ENCODE measurements at places on chromosomes 3 and 15.
A peak's percentile ranks its signal among the peaks of the same experiment; 100 is the strongest.

- no peak for DNase-seq
Measured at GRCh38 chr3:37531066-37531720, 330.5 kb upstream of the CTDSPL start.

DNA sequence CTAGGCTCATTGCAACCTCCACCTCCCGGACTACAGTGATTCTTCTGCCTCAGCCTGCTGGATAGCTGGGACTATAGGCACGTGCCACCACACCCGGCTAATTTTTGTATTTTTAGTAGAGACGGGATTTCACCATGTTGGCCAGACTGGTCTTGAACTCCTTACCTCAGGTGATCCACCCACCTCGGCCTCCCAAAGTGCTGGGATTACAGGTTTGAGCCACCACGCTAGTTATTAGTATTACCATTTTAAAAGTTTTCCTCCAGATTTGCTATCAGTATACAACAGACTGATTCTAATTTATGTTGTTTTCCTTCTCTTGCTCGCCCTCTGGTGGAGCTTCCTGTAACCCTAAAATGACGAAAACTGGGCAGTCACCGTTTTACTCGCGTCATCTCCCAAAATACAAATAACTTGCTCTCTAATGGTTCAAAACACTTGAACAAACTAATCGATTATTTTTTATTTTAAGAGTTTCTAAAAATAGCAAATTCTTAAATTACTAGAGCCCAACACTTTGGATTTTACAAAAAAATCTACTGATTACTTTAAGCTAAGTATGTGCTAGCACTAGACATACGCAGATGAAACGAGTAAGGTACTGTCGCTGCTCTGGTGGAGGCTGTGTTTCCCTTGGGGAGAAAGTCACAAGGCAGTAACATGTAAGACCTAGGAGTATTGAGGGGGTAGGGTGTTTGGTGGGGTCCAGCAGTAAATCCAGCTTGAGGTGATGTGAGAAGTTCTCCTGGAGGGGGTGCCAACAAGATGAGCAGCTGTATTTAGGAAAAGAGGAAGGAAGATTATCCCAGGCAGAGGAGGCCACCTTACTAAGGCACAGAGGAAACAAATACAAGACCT is 203.3 kb downstream of the MBNL1 start:
- peak; percentile 76 for DNase-seq

- no peak for DNase-seq
Measured at GRCh38 chr15:78103406-78104118, 11.2 kb downstream of the SH2D7 start.

DNA sequence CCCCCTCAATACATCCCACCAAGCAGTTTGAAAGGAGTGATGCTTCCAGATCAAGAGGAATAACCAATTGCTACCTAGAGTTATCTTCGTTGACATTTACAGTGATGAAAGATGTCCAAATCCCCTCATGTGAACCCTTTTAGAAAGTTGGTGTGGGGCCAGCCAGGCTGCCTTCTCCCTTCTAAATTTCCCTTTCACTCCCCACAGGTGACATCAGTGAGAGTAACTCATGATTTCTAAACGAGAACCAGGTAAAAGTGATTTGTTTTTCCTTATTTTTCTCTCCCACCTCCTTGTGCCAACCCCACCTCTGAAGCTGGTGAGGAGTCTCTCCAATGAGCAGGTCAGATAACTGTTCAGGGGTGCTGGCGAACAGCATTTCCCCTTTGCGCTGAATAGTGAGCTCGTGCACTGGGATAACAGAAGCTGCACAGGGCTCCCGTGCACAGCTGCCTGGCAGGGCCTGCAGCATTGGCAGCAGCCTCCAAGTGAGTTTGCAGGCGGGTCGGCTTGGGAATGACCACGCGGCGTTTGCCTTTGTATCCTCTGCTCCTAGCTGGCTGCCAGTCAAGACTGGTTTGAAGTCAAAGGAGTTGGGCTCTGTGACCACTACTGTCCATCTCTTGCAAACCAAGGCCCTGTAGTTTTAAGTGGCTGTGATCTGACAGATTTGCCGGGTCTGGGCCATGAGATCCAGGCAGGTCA is 70.2 kb upstream of the CORO2B start:
- no peak for DNase-seq

DNA sequence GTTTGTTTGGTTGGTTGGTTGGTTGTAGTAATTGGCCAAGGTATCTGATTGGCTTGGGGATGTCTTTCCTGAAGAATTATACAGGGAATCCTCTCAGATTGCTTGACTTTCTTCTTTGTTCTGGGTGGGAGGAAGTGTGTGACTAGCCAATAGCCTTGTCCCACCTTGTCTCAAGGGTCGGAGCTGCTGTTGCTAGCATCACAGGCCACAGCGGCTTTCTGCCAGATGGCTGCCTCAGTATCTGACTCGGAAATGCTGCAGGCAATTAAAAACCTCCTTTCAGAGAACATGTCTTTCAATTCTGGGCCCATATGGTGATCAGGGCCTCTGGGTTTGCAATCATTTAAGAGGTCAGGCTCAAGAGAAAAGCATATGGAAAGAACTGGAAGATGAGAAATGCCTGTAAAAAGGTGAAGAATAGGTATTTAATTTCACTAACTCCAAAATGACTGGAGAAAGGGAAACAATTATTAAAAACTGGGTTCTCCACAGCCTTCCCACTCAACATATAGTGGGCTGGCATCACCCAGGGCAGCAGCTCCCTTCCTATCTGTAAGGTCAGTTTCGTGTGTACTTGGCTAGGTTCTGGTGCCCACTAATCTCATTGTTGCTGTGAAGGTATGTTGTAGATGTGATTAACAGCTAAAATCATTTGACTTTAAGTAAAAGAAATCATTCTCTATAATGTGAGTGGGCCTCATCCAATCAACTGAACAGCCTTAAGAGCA is 32.4 kb downstream of the TGFBR2 start:
- DNase-seq, result no peak

- no peak for DNase-seq
Measured at GRCh38 chr3:101571028-101571895, 2.7 kb upstream of the PCNP start.

DNA sequence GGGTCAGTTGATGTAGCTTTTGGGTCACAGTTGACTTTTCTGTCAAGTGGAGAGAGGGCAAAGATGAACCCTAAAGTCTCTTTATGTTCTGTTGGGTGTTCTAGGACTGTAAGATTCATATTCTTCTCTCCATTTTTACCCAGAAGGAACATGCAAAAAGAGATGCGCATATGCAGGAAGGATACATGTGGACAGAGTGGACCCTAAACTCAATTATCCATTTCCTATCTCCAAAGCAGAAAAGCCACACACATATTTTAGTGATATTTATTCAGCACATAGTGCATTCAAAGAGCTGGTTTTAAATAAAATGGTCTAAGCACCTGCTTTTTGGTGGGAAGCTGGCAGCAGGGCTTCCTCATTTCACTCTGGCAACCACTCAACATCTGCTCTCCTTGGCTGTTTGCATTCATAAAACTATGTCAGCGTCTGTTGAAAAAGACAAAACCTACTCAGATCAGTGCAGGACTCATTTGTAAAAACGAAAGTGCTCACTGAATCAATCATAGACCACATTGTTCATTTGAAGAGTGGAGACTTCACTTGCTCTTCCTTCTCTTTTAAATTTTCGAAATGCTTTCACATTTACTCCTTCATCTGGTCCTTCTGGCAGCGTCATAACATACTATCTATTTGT is 96.6 kb downstream of the SEMA6D start:
- DNase-seq, result no peak

DNA sequence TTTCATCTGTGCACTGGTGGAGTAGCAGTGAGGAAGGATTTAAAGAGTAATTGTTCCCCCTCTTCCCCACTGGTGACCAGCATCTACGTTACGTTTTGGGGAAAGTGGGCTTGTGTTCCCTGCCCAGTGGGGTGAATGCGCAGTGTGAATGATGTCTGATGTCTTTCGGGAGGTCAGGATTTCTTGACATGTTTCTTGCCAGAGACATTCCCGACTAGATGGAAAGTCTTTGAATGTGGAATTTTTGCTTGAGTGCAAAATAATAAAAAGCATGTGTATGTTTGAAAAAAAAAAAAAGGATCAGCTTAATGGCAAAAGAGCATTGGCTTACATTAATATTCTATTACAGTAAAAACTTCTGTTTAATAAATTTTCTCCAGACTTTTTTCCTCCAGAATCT is 632.2 kb downstream of the FOXP1 start:
- DNase-seq, result no peak

DNA sequence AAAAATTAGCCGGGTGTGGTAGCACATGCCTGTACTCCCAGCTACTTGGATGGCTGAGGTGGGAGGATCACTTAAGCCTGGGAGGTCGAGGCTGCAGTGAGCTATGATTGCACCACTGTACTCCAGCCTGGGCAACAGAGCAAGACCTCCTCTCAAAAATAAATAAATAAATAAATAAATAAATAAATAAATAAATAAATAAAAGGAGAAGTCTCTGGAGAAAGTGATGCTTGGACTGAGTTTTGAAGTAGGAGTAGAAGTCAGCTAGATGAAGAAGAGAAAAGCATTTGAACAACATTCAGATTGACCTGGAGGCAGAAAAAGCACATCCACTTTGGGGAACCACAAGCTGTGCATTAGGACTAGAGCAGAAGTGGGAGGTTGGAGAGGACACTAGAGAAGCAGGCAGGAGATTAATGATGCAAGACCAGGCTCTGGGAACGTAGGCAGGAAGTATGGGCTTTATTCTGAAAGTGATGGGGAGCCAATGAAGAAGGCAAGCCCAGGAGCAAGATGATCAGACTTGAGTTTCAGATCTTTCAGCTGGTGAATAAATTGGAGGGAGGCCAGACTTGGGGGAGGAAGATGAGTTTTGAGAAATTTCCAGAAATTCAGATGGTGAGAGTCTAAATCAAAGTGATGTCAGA is 48.7 kb downstream of the KLHL6 start:
- no peak for DNase-seq

GRCh38 chr3:194661946-194662345 is 10.0 kb downstream of the LSG1 start:
- no peak for DNase-seq

DNA sequence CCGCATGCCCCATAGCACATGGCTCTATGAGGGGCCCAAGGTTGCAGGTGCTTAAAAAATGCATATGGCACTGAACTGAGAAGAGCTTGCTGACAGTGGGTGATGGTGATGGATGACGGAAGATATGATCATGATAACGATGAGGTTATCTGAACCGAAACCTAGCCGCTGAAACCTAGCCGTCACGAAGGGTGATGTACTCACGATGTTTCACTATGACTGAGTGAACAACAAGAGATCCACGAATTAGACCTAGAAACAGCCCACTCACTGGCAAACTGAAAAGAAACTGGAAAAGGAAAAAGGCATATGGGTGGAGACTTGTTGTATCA is 57.6 kb upstream of the BCL6 start:
- no peak for DNase-seq

GRCh38 chr3:136885357-136886213 is 23.6 kb downstream of the NCK1 start:
- no peak for DNase-seq

DNA sequence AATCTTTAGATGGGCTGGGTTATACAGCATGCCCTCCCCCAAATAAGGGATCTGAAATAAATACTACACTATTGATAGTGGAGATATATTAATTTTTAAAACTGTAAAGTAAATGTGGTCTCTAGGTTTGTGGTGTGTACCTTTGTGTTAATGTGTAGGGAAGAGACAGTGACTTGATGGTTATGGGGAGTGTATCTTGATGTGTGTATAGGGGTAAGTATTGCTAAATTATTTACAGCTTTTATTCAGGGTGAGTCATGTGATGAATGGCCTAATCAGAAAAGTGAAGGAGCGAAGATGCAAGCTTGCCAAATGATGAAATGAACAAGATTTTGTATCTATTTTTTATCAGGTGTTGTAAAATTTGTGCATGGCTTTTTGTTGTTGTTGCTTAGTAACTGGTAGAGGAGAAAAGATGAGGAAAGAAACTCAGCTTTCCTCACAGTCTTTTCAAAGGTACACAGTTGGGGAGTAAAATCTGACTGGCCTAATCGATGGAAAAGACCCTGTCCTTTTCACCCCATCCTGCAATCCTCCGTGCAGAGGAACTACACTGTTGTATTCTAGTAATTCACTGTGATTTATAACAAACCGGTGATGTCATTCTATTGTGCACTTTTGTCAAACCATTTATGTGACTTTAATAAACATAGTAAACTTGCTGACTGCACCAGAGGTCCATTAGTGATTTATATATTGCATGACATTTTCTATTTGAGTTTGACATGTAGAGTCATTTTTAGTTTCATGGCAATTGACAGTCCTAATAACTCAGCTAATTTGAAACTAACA is 17.7 kb downstream of the FEM1B start:
- no peak for DNase-seq

DNA sequence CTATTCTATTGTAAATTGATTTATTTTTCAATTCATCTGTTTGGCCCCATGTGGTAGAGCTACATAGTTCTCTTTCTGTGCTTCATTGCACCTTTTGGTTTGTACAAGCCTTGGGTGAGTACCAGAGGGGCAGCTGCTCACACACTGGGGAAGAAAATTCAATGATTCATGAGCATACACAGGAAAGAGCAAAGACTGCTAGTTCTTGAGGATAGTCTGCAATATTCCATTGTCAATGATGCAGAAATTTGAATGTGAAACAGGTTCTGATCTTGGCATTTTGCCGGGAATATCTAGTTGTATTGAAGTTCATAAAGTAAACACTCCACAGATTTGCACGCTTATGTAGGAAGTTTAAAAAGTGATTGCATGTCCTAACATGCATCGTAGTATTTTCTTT is 304.6 kb downstream of the NAALADL2 start:
- DNase-seq, result no peak

DNA sequence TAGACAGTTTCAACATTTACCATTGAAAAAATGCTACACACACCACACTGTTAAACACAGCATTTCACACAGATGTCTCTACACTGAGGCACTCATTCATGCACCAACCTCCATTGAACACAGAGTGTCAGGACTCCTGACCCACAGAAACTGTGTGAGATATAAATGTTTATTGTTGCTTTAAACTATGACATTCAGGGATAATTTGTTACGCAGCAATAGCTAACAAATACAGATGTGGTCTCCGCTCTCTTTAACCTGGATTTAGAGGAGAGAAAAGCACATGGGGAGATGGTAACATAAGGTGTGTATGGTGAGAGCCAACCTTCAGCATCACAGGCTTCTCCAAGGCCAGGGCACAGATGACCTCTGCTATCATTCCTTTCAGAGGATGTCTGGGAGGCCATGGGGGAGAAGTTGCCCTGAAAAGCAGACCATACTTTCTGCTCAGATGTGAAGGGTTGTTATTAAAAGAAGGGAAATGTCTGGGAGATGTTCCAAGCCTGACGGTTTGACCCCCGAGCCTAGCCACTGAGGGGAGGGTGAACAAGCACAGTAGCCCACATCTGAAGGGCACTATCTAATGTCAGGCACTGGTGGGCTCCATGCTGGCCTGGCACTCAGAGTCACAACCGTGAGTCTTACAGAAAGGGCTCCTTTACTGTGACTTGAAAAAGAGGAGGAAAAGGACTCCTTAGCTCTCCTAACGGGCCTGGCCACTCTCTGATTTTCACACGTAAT is 284.5 kb upstream of the TLE3 start:
- DNase-seq, result no peak

DNA sequence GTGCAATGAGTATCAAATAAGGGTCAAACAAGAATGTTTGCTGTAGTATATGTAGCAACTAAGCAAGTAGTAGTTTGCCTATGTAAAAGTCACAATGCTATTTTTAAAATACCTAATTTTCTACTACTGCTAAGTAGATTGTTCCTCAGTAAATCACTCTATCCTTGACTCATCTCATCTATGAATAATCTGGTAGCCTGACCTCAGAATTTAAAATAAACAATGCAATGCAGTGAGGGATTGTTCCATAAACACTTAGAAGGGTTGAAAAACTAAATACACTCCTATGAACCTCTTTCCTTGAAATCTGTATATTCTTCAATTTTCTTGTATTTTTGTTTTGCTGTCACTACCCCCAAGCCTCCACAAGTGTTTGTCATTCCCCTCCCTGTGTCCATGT is 253.3 kb downstream of the TBC1D5 start:
- DNase-seq, result no peak
